ENCODE measurements at places on chromosomes 12 and 14.

DNA sequence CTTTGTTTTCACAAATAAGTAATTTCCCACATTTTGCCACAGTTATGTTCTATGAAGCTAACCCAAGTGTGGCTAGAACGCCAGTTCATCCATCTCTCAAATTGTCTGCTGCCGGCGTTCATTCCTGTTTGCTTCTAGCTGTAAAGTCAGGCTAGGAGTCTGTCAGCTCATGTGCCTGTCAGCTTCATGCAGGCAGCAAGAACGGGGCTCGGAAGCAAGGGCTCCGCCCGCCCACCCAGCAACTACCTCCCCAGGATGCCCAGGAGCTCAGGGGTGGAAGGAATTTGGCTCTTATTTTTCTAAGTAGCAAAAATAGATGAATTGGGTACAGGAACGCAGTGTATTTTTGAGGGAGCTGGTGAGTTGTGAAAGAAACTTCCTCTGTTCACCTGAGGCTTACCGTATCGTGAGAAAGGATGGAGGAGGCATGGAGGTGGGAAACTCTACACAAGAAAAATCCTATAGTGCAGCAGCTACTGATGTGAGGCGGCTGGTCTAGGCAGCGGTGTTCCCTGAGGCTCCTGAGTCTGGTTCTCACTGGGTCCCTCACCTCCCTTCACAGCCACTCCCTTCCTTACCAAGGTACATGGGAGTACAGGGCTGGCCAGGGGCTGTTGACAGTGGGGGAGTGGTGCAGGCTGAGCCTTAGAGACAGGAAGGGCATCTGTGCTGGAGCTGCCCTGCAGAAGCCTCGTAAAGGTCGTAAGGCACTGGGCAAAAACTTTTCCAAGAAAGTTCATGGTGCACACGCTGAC lies 54.5 kb upstream of the AMN start:
- DNase-seq, result no peak

GRCh38 chr14:33793398-33794110 lies 157.3 kb downstream of the EGLN3 start:
- no peak for DNase-seq

DNA sequence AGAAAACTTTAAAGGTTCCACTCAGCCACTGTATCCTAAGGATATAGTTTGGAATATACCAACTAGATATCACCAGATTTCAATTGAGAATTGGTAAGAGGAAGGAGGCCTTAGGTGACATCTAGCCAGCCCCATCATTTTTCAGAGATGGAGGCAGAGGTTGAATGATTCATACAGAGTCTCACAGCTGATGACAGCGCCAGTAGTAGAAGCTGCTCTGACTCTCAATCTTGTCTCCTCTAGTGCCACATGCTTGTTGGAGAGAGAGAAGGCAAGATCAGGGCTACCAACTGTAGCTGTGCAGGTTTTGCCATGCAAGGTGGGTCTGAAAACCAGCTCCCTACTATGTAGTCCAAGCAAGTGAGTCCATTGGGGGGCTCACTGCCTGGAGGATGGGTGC lies 6.1 kb downstream of the FRMD6 start:
- DNase-seq, result no peak

DNA sequence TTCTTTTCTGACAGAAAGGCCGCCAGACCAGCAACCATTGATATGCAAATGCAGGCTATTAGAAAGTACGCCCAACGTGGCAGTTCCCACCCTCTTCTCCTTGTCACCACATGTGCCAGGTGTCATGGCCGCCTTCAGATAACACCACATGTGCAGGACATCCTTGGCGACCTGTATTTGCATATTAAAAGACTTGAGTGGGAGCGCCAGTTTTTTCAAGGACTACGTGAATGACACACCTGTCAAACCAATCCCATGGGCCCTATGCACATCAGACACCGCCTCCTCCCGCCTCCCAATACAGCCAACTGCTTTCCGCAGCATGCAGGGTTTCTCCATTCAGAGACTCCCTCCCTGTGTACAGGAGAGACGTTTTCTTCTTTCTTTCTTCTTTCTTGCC lies 318.6 kb upstream of the FAR2 start:
- DNase-seq, result no peak

GRCh38 chr12:101172316-101172715 lies 37.7 kb downstream of the SLC5A8 start:
- DNase-seq, result no peak

DNA sequence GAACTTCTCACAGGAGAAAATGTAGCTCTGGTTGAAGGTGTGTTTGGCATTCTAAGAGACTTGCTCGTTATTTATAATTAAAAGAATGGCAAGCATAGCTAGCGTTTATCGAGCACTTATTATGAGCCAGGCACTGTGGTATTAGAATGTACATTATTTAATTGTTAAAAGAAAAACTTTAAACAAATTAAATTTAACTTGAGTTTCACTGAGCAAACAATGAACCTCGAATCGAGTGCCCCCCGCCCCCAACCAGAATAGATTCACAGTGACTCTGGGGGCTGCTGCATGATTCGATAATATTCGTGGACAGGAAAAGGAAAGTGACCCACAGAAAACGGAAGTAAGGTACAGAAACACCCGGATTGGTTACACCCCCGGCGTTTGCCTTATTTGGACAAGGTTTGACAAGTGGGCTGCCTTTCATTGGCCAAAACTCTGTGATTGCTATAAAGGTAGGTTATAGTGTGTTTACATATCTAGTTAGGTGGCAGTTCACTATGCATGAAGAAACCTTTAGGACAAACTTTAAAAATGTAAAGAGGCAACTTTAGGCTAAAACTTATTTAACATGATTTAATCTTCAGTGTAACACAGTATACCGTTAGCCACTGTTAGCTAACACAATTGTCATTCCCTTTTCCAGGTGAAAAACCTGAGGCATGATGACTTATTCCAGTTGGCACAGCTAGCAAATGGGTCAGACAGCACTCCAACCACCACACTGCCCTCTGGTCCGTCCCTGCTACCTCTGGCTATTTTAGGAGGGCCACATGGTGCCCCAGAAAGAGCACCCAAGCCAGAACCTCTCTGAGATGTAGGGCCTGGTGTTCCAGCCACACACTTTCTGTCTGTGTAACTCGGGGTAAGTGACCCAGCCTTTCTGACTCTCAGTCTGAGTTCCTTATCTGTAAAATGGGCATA lies 7.1 kb downstream of the SCNN1A start:
- DNase-seq, result no peak

DNA sequence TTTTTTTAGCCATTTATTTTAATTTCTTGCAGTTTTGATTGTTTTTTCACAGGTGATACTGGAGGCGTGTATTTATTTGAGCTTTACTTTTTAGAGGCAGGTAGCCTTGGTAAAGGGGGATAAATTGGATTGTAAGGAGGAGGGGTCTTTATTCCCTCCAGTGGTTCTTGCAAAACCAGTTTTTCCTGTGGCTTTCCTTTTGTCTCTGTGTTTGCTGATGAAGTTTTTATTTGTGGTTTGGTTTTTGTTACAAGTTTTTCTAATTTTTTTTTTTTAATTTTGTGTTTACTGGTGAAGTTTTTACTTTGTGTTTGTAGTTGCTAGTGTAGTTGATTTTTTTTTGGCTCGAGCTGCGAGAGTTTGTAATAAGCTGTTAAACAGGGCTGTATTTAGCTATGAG lies 278.5 kb downstream of the PRKD1 start:
- no peak for DNase-seq

DNA sequence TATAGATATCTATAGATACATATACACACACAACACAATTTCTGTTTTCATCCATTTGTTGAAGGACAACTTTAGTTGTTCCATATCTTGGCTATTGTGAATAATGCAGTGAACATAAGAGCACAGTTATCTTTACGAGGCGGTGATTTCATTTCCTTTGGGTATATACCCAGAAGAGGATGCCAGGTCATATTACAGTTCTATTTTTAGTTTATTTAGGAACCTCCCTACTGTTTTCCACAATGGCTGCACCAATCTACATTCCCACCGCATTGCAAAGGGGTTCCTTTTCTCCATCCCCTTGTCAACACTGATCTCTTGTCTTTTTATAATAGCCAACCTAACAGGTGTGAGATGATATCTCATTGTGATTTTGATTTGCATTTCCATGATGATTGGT lies 143.4 kb upstream of the ARHGAP5 start:
- DNase-seq, result no peak

GRCh38 chr14:68627868-68628604 lies 164.8 kb downstream of the ZFP36L1 start:
- peak; percentile 81 for DNase-seq

- peak; percentile 82 for DNase-seq
Observed at GRCh38 chr14:23551266-23552028, at the start of gene ZFHX2. Gene ZFHX2 (minus strand): TSS chr14:23551765. CDS start chr14:23535325, 16,440 bp downstream.

GRCh38 chr14:106248321-106249192 lies 722.2 kb downstream of the TMEM121 start:
- DNase-seq, result no peak

DNA sequence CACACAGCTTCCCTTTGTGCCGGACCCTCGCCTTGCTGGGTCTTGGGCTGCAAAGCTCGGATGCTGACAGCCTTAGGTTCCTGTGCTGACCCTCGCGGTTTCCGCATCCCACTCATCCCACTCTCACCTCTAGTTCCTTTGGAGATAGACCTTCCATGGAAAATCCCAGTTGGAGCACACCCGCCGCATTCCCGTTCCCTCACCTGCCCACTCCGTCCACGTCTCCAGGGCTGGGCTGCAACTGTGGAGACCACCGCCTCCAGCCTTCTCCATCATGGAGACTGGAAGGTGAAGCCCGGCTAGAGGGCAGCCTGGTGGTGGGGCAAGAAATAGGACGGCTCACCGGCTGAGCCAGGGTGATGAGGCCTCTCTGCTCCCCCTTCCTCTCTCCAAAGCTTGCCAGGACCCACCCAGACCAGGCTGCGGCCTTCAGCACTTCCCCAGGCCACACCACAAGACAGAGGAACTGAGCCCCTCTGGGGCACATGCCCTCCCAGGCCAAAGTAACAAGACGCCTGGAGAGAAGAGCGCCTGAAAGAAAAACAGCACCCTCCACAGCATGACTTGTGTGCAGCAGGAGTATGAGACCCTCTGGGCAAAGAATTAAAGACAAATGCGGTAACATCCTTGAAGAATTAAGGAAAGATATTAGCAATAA lies 15.0 kb downstream of the TMEM121 start:
- no peak for DNase-seq

DNA sequence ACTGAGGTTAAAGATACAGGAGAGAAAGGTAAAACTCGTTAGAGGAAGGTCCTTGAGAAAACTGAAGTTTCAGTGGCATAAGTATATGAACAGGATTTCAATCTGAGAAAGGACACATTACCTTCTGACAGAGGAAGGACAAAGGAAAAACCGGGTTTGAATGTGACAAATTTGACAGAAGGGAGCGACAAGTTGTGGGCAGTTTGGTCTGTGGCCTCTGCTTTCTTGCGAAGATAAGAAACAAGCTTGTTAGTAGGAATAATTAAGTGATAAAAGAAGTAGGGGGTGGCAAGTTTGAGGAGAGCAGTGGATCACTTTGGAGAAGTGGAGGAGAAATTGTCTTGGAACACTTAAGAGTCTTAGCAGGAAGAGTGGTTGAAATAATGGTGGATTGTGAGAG lies 5.1 kb downstream of the MON2 start:
- DNase-seq, result no peak

GRCh38 chr12:115619889-115620288 lies 657.6 kb downstream of the MED13L start:
- DNase-seq, result no peak

GRCh38 chr14:32667791-32668190 lies 270.9 kb upstream of the NPAS3 start:
- no peak for DNase-seq

- DNase-seq, result no peak
Observed at GRCh38 chr12:106601031-106601430, 18.2 kb downstream of the RFX4 start.

- DNase-seq, result no peak
Observed at GRCh38 chr12:71504476-71504875, 64.9 kb downstream of the LGR5 start.

GRCh38 chr14:33542338-33543287 lies 408.3 kb downstream of the EGLN3 start:
- DNase-seq, result no peak

- no peak for DNase-seq
Observed at GRCh38 chr14:56199982-56200577, 81.9 kb downstream of the PELI2 start.

GRCh38 chr12:93552427-93552826 lies 20.0 kb upstream of the SOCS2 start:
- DNase-seq, result no peak

DNA sequence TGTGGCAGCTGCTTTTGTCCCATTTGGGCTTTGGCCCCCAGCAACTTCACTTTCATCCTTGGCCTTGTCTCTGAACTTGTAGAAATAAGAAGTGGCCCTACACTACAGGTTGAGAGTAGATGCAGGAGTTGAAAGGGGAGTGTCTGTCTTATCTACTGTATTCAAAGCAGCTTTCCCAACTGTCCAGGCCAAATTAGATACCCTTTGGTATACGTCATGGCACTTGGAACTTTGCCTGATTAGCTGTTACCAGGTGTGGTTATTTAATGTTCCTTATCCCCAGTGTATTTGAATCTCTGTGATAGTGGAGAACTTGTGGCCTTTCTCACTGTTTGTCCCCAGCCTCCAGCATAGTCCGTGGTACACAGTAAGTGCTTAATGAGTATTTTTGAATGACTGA lies 33.5 kb downstream of the SUDS3 start:
- DNase-seq, result no peak

DNA sequence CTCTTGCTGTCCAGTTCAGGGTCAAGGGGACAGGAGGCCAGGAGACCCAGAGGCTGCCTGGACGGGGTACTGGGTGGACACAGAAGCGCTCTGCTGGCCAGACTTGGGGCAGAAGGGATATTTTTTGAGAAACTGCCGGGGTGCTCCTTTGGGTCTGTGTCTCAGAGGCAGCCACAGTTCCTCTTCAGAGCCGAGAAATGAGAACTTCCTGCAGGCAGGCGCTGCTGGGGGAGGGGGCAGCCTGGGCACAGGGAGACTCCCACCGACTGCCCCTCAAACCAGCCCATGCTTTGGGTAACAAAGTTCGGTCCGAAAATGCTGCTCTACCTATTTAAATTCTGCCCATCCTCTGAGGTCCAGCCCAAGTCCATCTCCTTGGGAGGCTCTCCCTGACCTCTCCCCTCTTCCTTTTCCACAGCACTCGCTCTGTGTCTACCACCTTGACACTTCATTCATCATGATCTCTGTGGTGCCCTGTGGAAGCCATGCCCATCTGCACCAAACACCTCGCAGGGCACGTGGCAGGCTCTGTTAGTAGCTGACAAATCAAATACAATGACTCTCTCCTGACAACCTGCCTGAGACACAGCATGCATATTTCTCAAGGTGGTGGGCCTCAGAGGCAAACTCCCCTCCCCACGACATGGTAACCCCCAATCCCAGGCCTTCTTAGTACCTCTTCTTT lies 16.4 kb downstream of the HDAC7 start:
- no peak for DNase-seq

DNA sequence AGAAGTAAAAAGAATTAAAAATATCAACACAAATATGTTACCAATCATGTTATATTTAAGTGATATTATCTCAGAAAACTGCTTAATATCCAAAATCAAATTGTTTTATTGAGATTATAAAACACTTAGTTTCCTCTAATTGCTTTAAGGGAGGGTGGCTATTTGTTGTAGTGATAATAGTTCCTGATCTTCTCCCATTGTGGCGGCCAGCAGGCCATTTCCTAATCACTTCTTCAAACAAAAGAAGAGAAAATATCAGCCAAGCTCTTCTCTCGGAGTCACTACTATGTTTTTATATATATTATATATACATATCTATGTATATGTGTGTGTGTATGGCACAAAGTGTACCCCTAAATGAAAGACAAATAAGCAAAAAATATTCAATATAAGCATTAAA lies 31.5 kb downstream of the ERO1A start:
- no peak for DNase-seq
